Progenitor cell of endocrine pancreas (in vitro differentiated cells): ENCODE measurements at places on chromosomes 3 and 15.

DNA sequence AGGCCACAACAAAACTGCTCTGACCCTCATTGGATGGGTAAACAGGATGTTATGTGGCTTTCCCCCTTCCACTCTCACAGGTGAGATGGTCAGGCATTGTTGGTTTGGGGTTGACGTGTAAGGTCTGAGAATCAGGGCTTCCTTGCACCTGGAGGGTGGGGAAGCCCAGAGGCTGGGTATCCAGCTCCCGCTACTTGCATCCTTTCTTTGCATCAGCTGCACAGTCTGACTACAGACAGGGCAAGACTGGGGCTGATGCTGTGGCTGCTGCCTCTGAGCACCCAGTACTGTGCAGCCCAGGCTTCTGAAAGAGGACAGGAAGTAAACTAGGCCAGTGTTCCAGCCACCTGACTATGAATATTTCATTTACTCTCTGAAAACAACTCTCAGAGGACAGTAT, 58.0 kb upstream of the ATP2B2 start:
- H3K4me1 ChIP-seq, result no peaks in the 10 kb centered on the region
- H3K27me3 ChIP-seq, result peaks cover 35% of the 10 kb centered on the region
- no peaks in the 10 kb centered on the region for H3K36me3 ChIP-seq
- no peak for DNase-seq
- H3K4me3 ChIP-seq, result no peak overlapping the region

DNA sequence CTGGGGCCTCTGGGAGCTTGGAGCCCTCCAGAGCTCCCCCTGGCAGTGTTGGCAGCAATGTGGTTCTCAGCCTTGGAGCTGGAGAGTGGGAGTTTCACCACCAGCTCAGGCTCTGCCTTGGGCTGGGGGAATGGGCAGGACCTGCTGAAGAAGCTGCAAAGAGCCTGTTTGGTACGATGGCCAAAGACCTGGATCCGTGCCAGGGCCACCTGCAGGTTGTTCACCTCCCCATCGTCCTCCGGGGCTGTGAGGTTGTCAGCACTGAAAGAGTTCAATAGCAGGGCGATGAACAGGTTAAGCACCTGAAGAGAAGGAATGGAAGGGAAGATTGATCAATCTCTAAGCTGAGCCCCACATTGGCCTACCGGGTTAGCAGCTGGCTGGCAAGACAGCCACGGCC, 77.3 kb upstream of the SCN5A start:
- H3K27ac ChIP-seq, result no peak overlapping the region
- H3K27me3 ChIP-seq, result peaks cover 8% of the 10 kb centered on the region
- no peak overlapping the region for H3K4me3 ChIP-seq
- no peak for DNase-seq

DNA sequence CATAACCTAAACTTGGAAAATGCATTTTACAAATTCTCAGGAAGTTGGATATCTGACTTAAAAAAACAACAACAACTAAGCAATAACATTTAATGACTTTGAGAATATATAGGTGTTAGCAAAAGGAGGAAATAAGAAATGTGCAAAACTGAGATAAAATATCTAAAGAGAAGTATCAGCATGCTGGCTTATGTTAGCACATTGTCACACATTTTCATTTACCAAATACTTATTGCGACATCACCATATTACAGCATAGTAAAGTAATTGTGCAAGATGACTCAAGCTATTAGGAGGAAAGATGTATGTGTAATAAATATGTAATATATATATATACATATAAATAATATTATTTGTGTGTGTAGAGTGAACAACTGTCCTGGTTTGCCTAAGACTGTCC, 9.2 kb downstream of the PTX3 start:
- no peaks in the 10 kb centered on the region for H3K36me3 ChIP-seq
- no peak overlapping the region for H3K4me3 ChIP-seq
- no peak for DNase-seq
- H3K27me3 ChIP-seq, result no peaks in the 10 kb centered on the region
- peak overlapping the region; percentile 60 for H3K27ac ChIP-seq

DNA sequence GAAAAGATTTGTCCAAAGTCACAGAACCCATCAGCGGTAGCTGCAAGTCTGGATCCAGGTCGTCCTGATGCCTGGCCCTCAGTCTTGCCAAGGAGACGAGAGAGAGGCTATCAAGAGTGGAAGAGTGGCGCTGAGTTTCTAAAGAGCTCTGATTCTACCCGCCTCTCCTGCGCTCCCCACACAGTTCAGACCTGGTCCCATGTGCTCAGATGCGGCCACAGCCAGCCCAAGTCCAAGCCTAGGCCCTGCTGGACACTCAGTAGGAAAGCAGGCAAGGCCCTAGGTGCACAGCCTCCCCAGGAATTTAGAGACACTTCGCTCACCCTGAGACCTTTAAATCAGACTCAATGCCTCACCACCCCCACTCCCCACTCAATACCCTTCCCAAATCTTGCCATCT, 32.4 kb downstream of the CCDC12 start:
- H3K4me3 ChIP-seq, result peak overlapping the region; percentile 15
- H3K27ac ChIP-seq, result peak overlapping the region; percentile 90
- no peak for DNase-seq
- H3K4me1 ChIP-seq, result peaks cover 89% of the 10 kb centered on the region
- H3K27me3 ChIP-seq, result no peaks in the 10 kb centered on the region

DNA sequence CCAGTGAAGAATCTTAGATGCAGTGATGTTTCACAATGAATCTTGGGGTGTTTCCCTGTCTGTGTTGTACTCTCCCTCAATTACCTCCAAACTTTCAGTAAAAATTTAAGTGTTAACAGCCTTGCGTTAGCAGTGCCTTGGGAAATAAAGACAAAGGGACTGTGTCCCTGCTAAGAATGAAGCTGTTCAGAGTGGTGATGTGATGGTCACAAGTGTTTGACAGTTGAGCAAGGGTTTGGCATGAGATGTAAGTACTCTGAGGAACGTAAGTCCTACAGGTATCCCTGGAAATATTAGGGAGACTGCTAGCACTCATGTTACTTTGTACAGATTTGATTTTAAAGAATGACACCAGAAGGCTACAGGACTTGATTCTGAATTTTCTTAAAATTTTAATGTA, 304.3 kb upstream of the DPH6 start:
- no peak for DNase-seq
- H3K27ac ChIP-seq, result no peak overlapping the region
- no peak overlapping the region for H3K4me3 ChIP-seq

- no peaks in the 10 kb centered on the region for H3K4me1 ChIP-seq
- H3K27me3 ChIP-seq, result no peaks in the 10 kb centered on the region
- no peak for DNase-seq
Measured at GRCh38 chr15:43085921-43086320, 19.9 kb downstream of the UBR1 start.

DNA sequence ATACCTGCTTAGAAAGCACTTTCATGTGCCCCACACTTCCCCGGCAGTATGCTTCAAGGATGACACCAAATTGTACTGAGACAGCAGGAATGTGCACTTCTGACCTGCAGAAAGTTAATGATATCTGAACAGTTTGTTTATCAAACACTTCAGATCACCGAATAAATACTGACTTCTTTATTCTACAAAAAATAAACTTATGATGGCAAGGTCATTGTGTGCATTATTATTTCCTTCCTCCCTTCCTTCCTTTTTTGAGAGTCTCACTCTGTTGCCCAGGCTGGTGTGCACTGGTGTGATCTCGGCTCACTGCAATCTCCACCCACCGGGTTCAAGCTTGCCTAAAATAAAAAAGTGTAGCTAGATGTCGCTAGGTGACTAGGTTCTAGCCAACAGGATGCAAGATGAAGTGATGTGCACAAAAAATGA, 80.3 kb downstream of the FAIM start:
- no peak for DNase-seq
- H3K36me3 ChIP-seq, result peaks cover 6% of the 10 kb centered on the region
- H3K27ac ChIP-seq, result no peak overlapping the region
- H3K4me1 ChIP-seq, result peaks cover 25% of the 10 kb centered on the region
- no peak overlapping the region for H3K4me3 ChIP-seq

- no peak overlapping the region for H3K4me3 ChIP-seq
- DNase-seq, result no peak
- no peaks in the 10 kb centered on the region for H3K27me3 ChIP-seq
- no peaks in the 10 kb centered on the region for H3K4me1 ChIP-seq
- peak overlapping the region; percentile 4 for H3K27ac ChIP-seq
Measured at GRCh38 chr3:150097588-150097890, 126.8 kb upstream of the PFN2 start.

DNA sequence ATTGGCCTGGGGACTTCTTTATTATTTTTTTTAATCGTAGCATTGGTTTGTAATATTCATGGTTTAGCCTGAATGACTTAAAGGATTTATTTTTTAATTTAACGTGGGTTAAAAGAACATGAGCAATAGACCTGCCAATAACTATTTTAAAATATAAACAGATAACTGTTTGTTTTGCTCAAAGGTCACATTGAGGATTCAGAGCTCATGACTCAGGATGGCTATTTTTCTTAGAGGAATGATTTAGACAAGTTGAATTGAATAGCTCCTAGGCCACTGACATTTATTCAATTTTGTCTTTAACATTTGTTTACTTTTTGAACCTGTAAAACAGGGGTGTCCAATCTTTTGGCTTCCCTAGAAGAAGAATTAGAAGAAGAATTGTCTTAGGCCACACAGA, 68.5 kb downstream of the ITPR1 start:
- no peak for DNase-seq
- H3K27me3 ChIP-seq, result no peaks in the 10 kb centered on the region
- H3K4me1 ChIP-seq, result peaks cover 42% of the 10 kb centered on the region
- H3K36me3 ChIP-seq, result no peaks in the 10 kb centered on the region
- H3K4me3 ChIP-seq, result no peak overlapping the region

DNA sequence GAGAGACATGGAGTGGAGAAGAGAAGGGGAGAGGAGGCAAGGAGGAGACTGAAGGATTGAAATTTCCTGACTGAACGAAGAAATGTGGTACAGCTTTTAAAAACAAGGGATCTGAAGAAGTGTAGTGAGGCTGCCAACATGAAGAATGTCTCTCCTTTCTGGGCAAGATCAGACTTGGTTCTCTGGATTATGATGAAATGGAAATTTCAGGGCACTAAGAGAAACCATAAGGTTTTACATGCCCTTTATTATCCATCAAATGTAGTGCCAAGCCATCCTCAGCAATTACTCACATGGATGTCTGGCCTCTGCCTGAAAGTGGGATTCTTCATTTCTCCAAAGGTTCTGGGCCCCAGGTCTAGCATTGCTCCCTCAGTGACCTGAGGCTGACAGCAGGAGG, 77.6 kb upstream of the CCDC80 start:
- H3K4me1 ChIP-seq, result no peaks in the 10 kb centered on the region
- H3K27me3 ChIP-seq, result no peaks in the 10 kb centered on the region
- no peaks in the 10 kb centered on the region for H3K36me3 ChIP-seq
- H3K27ac ChIP-seq, result no peak overlapping the region

- H3K4me1 ChIP-seq, result peaks cover 4% of the 10 kb centered on the region
- H3K4me3 ChIP-seq, result no peak overlapping the region
- no peak for DNase-seq
- no peak overlapping the region for H3K27ac ChIP-seq
- H3K36me3 ChIP-seq, result peaks cover 7% of the 10 kb centered on the region
Measured at GRCh38 chr3:48157202-48157840, 30.9 kb downstream of the CDC25A start.

- H3K4me3 ChIP-seq, result no peak overlapping the region
- peaks cover 10% of the 10 kb centered on the region for H3K36me3 ChIP-seq
- no peaks in the 10 kb centered on the region for H3K27me3 ChIP-seq
- no peak overlapping the region for H3K27ac ChIP-seq
- no peak for DNase-seq
- no peaks in the 10 kb centered on the region for H3K4me1 ChIP-seq
Measured at GRCh38 chr3:53225651-53226050, 30.2 kb downstream of the TKT start.

DNA sequence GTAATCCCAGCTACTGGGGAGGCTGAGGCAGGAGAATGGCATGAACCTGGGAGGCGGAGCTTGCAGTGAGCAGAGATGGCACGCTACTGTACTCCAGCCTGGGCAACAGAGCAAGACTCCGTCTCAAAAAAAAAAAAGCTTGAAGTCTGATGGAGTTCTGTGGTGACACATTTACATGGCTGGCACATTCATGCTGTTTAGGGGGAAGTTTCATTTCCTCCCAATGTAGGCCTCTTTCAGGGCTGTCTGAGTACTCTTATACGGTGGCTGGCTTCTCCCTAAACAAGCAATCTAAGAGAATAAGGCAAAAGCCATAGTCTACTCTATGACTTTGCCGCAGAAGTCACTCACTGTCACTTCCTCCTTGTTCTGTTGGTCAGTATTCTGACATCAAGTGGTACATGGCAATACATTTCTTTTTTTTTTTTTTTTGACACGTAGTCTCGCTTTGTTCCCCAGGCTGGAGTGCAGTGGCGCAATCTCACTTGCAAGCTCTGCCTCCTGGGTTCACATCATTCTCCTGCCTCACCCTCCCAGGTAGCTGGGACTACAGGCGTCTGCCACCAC, 41.2 kb downstream of the OIP5 start:
- peaks cover 18% of the 10 kb centered on the region for H3K36me3 ChIP-seq
- no peak for DNase-seq
- H3K4me1 ChIP-seq, result peaks cover 3% of the 10 kb centered on the region

DNA sequence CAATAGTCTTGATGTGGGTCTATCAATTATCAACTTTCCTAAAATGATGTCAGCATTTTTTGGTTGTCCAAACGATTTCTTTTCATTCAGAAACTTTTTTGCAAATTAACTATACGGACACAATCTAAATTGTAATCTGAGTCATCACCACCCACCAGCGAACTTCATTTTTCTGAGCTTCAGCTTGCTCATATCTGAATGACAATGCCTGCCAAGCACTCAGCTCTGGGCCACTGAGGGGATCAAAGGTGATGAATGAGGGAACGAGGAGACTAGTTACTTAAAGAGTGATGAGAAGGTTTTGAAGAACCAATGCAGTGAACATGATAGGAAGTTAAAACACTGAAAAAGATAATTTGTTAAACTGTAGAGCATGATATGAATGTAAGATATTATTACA, 14.9 kb upstream of the TBC1D23 start:
- H3K27ac ChIP-seq, result no peak overlapping the region
- no peak overlapping the region for H3K4me3 ChIP-seq
- H3K27me3 ChIP-seq, result no peaks in the 10 kb centered on the region
- no peaks in the 10 kb centered on the region for H3K4me1 ChIP-seq
- DNase-seq, result no peak

GRCh38 chr3:191470545-191470944, 9.6 kb downstream of the PYDC2 start:
- no peaks in the 10 kb centered on the region for H3K27me3 ChIP-seq
- no peak for DNase-seq
- no peaks in the 10 kb centered on the region for H3K36me3 ChIP-seq
- peaks cover 9% of the 10 kb centered on the region for H3K4me1 ChIP-seq

- H3K36me3 ChIP-seq, result peaks cover 21% of the 10 kb centered on the region
- H3K4me3 ChIP-seq, result peak overlapping the region; percentile 54
- H3K27me3 ChIP-seq, result no peaks in the 10 kb centered on the region
- DNase-seq, result no peak
- peak overlapping the region; percentile 99 for H3K27ac ChIP-seq
Measured at GRCh38 chr15:40097968-40098476, 10.7 kb downstream of the BMF start.

GRCh38 chr15:23397779-23398178, 43.2 kb downstream of the GOLGA8S start:
- H3K27ac ChIP-seq, result no peak overlapping the region
- no peaks in the 10 kb centered on the region for H3K4me1 ChIP-seq
- no peaks in the 10 kb centered on the region for H3K27me3 ChIP-seq
- DNase-seq, result no peak
- H3K4me3 ChIP-seq, result no peak overlapping the region
